WTC11 (cell line): ENCODE measurements at places on chromosomes 1 and 21.

DNA sequence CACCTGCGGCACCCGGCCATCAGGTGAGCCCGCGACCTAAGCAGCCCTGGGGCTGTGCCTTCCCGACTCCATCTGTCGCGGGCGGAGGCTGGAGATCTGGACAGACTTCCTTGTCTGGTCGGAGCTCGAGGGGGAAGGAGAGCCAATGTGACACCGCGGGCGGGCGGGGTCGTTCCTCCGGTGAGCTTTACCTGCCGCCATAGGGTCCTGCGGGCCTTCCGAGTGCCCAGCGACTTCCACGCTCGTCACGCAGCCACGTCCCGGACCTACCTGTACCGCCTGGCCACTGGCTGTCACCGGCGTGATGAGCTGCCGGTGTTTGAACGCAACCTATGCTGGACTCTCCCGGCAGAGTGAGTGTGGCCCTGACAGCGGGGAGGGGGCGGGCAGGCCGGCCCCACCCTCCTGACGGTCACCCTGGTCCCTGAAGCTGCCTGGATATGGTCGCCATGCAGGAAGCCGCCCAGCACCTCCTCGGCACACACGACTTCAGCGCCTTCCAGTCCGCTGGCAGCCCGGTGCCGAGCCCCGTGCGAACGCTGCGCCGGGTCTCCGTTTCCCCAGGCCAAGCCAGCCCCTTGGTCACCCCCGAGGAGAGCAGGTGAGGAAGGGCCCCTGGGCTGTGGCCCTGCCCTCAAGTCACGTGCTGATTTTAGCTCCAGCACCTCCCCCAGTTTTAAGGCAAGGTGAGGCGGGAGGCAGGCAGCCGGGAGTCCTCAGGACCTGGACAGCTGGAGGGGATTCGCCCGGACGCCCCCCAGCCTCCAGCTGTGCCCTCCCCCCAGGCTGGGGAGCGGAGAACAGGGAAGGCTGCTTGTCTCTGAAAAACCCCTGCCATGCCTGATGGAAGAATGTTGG lies 1.1 kb downstream of the PUSL1 start:
- DNase-seq, result no peak

DNA sequence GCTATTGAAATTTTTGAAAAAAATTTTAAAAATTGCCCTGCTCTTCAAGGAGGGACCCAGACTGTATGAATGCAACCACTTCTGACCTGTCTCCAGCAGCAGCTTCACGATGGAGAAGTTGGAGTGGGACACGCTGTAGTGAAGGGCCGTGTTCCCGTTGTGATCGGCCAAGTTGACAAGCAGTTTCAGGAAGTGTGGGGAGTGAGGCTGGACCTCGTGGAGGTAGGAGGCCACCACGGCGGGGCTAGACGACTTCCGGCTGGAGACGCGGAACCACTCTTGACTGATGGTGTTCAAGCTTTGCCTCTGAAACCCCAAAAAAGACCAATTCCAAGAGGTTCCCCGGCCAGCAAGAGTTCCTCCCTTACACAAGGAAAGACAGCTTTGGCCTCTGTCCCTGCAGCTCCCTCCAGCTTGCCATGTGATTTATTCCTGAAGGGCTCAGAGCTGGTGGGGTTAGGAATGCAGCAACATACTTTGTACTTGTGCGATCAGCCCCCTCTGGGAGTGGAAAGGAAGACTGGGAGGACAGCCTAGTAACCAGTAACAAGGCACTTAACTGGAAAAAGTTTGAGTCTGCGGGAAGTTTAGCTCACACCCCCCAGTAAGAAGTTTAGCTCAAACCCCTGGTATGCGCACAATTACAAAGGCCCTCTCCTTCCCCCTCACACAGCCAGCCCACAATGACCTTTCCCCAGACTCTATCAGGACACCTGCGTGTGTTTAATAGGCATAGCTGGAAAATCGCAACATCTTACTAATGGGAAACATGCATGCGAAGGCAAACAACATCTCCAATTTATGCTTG lies 56.0 kb downstream of the KANK4 start:
- no peak for DNase-seq

DNA sequence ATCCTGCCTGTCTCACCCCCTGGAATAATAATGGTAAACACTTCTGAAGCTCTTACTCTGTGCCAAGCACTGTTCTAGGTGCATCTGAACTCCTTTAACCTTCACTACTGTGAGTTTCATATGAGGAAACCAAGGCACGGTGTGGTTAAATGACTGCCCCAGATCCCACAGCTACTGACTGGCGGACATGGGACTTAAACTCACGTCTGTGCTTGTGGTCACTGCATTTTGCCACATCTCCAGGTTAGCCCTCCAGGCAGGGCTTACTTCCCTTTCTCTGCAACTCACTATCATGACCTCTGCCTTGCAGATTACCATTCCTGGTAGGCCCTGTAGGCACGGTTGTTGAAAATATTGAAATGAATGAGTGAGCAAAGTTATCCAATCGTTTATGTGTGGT lies 83.4 kb downstream of the ADSS2 start:
- DNase-seq, result no peak

DNA sequence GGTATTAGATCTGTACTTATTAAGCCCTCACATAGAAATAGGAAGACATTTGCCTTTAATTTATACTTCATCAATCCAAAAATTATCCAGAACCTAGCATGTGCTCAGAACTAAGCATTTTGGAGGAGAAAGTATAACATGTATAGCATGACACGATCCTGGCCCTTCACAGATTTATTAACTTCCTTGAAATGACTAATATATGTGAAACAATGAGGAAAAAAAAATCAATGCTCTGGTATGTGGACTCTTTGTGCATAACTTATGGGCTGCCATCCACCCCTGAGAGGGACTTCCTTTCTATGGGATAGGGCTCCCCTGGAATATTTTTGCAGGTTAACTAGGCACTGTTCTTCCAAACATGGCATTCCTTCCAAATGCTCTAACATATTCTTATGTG lies 36.6 kb downstream of the CCDC185 start:
- no peak for DNase-seq

DNA sequence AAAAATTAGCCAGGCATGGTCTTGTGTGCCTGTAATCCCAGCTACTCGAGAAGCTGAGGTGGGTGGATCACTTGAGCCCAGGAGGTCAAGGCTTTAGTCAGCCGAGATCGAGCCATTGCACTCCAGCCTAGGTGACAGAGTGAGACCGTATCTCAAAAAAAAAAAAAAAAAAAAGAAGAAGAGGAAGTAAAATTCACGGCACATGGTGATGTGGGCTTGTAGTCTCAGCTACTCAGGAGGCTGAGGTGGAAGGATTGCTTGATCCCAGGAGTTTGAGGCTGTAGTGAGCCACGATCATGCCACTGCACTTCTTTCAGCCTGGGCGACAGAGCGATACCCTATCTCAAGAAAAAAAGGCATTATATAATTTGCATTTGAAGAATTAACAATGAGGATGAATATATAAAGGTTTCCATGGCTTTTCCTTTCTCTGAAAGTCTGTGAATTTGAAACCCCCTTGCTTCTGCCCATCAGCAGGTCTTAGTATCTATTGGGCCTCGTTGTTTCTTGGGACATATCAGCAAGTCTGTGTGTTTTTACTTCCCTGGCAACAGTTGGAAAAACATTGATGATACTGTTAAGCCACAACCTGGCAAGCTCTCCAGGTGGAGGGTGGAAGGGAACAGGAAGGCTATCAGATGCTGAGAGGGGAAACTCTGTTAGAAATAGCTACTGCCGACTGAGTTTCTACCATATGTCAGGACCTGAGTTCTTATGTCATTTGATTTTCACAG lies 4.6 kb upstream of the PLA2G2D start:
- DNase-seq, result no peak

DNA sequence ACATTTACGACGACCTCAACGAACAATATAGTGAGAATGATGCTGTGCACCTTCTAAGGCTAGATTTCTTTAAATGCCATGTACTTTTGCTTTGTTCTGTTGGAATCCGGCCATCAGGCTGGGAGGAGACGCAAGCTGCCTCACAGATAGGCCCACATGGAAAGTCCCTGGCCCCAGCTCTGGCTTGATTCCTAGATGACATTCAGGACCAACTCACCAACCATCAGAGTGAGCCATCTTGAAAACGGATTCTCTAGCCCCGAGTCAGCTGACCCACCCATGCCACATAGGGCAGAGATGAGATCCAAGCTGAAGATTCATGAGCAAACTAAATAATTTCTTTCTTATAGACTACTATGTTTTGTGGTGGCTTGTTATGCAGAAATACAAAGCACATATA lies 164.4 kb downstream of the ZNF281 start:
- no peak for DNase-seq

DNA sequence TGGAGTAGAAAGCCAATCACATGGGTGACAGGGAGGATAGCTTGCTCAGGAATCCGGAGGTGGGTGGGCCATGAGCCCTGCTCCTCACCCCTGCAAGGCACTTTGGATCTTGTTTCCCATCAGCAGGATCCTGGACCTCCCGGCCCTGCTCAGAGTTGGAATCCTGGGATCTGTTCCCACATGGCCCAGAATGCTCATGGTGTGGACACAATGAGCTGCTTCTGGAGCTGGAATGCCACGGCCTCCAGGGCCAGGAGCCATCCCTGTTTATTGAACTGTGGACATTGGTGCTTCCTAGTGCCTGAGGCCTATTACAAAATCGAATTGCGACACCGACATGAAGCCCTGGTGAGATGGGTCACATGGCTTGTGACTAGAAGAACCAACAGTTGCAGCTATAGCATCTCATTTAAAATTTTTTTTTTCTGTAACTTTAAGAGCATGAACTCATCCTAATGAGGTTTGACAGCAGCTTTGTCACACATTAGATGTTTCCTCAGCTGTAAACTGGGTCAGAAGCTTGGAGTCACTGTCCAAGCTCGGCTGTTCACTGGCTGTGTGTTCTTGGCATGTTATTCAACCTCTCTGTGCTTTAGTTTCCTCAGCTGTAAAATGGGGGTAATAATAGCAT lies 40.4 kb upstream of the GOLT1A start:
- DNase-seq, result no peak

- no peak for DNase-seq
Measured at GRCh38 chr21:36163750-36164741, 7.4 kb downstream of the DOP1B start.

DNA sequence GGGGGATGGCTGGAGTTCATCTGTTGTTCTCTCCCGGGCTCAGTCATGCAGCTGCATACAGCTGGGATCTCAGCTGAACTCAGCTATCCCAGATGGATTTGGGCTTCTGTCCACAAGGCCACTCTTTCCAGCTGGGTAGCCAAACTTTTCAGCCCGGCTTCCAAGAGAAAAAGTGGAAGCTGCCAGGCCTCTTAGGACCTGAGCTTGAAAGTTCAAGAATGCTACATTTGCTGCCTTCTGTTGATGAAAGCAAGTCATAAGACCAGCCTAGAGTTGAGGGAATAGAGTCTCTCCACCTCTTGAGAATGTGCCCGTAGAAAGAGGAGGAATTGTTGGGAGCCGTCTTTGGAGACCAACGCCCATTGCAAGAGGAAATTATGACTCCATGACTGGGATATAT lies 95.3 kb downstream of the C1orf21 start:
- no peak for DNase-seq

- no peak for DNase-seq
Measured at GRCh38 chr21:26003404-26003803, 167.2 kb downstream of the APP start.

DNA sequence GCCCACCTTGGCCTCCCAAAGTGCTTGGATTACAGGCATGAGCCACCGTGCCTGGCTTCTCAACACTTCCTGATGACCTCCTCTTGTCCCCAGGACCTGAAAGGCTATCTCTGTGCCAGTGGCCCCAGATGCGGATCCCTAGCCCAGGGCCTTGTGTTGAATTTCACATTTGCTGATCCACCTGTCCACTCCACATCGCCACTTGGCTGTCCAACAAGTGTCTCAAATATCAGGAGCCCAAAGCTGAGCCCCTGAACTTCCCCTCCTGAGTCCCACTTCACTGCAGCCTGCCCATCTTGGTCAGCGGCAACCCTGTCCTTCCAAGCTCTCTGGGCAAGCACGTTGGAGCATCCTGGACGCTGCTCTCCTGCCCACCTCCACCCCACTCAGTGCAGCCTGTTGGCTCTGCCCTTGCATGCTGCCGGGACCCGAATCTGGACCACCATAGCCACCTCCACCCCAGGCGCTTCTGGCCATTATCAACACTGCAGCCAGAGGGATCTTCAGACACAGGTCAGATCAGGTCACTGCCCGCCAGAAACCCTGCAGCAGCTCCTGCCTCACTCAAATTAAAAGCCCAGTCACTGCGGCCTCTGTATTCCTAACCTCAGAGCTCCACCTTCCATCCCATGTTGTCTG lies 352.5 kb upstream of the VAMP3 start:
- peak; percentile 3 for DNase-seq

DNA sequence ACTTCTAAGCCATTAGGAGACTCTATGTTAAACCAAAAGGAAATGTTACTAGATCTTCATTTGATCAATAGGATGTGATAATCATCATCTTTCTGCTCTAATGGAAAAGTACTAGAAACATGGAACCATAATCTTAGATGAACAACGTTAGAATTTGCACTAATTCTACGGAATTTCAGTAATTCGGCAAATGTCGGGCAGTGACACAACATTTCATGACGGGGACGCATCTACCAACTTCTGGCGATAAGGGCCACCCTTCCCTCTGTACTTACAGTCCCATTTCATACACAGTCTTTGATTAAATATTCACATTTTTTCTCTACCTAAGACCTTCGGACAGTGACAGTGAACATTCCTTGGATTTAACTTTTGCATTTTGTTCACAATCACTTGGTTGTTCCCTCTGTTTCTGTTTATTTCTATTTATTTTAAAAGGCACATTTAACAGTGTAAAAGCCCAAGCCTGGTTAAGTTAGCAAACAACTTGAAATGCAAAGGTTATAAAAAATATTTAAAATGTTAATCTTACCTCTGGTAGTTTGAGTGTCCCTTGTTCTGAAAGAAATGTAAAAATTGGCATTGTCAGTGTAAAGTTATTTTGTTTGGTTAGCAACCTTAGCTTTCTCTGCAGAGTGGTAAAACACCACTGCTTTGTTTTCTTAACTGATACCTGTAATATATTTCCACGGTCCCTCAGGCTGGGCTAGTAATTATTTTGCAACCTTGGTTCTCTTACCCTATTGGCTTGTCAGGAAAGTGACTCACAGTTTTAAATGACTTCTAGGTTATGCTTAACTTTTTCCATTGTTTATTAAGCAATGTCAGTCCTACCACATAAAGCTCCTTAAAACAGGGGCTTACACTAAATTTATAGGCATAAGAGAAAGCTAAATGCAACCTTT lies 276.9 kb downstream of the VAV3 start:
- no peak for DNase-seq

DNA sequence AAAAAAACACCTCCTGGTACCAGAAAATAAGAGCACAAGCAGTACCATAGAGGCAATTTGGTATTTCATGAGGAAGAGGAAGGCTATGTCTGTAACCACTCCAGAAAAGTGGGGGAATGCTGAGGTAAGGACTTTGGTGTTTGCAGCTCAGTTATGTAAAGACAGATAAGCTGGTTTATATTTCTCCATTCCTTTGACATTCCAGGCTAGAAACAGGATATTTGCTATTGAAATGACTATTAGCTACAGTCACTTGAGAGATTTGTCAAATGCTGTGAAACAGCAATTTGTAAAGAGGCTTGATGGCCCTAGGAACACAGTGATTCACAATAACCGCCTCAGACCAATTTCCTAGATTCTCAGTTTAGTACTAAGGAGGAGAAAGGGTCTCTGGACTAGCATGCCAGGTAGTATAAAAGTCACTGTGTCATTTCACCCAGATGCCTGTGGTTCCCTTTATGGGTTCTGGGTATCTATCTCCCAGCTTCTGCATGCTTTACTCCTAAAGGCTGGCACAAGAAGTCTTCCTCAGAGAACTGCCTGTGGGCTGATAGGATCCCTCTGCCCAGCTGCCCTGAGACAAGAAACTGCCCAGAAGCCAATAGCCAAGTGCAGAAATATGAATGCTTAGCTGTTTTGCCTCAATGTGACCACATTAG lies 80.5 kb downstream of the VCAM1 start:
- no peak for DNase-seq

GRCh38 chr21:36567216-36567885 lies 87.4 kb upstream of the CLDN14 start:
- DNase-seq, result no peak

GRCh38 chr21:44092211-44092610 lies 15.0 kb upstream of the PWP2 start:
- DNase-seq, result no peak
